PC-9 (cell line): ENCODE measurements at places on chromosomes 2 and 18.

DNA sequence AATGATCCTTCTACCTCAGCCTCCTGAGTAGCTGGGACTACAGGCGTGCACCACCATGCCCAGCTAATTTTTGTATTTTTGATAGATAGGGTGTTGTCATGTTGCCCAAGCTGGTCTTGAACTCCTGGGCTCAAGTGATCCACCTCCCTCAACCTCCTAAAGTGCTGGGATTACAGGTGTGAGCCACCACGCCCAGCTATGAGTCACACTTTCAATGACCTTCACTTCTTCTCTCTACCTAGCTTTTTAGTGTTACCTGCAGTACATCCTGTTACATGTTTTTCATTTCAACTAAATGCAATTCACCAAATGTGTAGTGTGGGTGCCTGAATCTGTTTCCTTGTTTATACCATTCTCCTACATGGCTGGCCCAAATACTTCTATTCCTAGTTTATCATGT, 64.0 kb downstream of the SLC39A10 start:
- DNase-seq = no peak

GRCh38 chr2:157784169-157784822, 91.8 kb downstream of the ACVR1 start:
- DNase-seq = peak; percentile 25

DNA sequence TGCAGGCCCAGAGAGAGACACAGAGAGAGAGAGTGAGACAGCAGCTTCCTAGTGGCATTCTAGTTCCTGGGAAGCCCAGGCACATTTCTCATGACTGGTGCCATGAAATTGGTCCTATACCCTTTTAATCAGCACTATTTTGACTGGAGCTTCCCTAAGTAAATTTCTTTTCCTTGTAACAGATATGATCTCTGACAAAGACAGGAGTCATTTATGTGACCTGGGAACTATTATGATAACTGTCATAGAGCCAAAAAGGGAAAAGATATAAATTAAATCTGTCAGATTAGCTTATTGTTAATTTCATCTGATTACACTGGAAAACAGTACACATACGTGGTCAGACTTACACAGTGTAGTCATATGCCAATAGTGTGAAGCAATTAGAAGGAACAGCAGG, 161.3 kb upstream of the HNRNPA3 start:
- no peak for DNase-seq

DNA sequence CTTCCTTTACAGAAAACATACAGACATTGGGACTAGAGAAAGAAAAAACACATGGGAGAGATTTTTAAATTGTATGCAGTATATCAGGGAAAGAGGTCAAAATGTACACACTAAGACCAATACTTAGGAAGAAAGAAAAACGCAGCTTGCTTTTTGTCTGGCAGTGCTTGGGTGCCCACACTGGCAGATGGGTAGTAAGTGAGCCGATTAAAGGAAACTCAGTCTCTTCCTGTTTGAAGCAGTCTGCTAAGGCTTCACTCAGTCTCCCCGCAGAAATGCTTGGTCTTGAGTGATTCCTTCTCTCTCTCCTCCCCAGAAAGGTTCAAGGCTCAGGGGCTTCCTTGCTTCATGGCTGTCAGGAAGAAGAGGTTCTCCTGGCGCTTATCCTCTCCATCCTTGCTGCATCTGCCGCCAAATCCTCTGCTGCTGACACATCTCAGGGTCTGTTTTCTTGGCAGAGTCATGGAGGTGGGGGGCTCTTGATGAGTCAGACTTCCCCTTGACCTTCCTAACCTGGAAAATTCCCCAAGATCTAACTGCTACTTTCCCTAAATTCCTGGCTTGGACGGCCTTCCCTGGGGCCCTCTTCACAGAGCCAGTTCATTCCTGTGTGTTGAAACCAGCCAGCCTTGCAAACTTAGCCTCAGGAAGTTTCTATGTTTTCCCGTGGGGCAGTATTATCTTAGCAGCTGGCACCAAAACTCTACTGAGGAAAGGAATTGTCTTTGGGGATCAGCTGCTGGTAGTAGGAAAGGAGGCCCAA, 10.5 kb upstream of the TMSB10 start:
- no peak for DNase-seq

DNA sequence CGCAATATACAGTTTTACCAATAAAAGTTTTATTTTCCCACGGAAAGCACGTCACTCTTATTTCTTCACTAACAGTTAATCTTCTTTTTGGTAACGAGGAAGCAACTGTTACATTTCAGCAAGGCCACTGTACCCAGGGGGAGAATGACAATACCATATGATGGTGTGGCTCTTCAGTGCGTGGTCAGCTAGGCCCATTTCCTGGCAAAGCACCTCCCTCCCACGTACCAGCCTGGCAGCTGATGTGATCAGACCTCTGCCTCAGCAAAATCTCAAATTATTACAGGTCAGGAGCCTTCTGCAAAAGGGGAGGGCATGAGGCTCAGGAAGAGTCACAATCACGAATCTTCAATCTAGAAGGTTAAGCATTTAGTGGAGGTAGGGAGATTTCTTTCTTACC, 55.4 kb downstream of the KLF7 start:
- no peak for DNase-seq

DNA sequence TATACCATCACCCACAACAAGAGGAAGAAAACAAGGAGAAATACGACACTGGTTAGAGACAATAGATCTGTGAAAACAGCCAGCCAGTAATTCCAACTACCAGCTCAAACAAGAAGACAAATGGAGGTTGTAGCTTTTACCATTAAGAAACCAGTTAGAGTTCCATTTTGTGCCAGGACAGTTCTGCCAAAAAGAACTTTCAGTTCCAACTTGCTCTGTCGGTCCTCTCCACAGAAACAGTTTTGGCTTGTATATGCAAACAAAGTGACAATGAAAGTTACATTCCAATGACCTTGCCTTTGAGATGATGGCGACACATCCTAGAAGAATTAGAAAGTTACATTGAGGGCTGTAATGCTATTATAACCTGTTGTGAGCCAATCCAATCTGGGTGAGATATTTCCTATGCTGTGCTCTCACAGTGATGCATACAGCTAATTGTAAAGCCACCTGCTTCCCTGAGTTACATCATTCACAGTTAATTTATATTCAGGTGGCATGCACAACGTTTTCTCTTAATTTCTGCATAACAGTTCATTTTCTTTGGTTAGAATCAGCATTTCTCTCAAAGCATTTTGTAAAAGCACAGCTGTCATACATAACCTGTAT, 1378.4 kb upstream of the PIK3C3 start:
- DNase-seq = no peak

GRCh38 chr2:33420726-33421125, 55.7 kb upstream of the RASGRP3 start:
- no peak for DNase-seq

DNA sequence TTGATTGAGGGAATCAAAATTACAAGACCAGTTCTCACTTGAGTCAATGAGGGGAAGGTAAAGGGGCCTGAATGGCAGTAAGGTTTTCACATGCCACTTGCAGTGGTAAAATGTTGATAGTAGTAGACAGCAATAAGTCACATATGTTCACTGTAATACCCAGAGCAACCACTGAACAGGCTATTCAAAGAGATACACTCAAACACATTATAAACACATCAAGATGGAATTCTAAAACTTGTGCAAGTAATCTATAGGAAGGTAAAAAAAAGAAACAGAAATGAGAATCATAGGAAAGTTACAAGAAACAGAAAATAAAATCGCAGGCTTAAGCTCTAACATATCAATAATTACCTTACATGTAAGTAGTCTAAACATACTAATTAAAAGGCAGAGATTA, 86.6 kb upstream of the AFF3 start:
- DNase-seq = no peak

- peak; percentile 2 for DNase-seq
Measured at GRCh38 chr2:143284087-143284675, 155.0 kb downstream of the ARHGAP15 start.

DNA sequence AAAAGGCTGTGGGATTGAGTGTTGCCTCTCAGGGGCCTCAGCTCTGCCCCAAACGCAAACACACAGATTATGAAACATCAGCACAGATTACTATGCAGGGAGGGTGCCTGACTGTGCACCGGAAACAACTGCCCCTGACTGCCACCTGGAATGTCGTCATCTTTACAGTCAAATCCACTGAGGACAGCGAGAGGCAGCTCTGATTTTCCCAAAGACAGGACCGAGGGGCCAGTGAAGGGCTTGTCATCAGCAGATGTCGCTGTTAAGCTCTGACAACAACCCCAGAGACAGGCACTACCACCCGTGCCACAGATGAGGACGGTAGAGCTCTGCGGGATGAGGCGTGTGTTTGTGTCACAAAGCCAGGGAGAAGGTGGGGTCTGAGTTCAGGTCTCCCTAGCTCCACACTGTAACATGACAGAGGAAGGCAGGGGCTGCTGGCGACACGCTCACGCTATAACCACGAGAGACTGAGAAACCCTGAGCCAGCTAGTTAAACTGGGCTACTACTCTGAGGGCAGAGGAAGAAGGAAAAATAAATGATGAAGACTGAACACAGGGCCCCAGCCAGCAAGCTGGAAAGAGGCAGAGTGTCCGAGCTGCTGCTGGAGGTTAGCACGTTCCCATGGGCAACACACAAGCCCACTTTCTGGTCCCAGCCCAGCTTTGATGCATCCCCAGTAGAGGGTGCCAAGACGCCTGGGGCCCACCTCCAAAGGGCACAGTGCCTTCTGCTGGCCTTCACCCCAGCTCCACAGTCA, 47.0 kb downstream of the PARD6G start:
- DNase-seq = no peak

DNA sequence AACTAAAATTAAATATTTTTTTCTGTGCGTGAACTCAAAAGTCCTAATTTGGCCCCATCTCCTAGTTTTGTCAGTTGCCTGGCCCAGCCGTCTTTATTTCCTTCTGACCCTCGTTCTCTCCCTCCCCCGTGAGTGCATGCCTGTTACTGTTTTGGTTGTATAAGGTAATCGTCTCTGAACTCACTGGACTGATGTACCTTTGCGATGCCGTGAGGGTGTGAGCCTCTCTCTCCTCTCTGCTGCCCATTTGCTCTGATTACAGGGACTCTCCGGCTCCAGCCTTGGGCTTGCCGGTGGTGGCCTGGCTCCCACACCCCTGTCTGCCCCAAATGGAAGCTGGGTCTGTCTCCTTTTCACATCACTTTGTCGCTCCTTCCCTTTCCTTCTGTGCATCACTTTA, 66.5 kb upstream of the RBM44 start:
- no peak for DNase-seq

DNA sequence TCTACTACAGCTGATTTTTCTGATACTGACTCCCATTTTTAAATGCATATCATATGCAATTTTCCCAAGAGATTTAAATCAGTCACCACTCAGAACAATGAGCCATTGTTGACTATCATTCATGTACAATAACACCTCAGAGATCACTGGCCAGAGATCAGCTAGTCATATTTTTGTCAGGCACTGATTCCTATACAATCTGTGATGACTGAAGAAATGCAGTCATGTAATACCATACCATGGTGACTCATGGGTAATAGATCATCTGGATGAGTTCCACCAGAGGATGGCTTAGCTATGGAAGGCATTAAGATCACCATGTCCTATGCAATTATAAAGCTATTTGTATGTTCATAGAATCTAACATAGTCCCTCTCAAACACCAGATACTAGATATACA, 285.7 kb upstream of the DCC start:
- no peak for DNase-seq

- peak; percentile 64 for DNase-seq
Measured at GRCh38 chr2:118672571-118673158, 174.8 kb downstream of the EN1 start.

GRCh38 chr2:45343251-45344017, 267.6 kb downstream of the SRBD1 start:
- no peak for DNase-seq

DNA sequence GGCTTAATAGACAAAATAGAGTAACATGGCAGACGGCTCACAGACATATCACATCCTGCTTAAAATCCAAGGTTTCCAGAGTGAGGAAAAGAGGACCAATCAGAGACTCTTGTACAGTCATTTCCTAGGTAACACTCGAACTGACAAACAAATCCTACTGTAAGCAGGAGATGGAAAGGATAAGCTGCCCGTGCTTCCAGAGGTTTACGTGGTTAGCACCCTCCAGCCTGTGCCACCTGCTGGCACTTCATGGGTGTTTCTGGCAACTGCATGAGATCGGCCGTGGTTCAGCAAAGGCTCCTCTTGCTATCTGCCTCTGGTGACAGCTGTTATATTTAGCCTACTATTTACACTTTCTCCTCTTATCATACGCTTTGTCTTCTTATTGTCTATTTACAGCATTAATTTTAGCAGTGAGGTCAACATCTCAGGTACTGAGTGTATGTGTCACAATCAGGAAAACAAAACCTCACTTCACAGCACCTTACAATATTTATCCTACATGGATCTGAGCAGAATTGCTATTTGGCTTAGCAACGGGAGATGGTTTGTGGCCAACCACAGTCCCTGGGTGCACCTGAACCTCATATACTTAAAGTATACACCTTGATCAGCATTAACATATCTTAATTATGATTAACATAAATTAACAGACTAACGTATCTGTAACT, 226.9 kb downstream of the TMEM163 start:
- DNase-seq = peak; percentile 12

- DNase-seq = peak; percentile 21
Measured at GRCh38 chr2:9802576-9802993, 40.7 kb upstream of the TAF1B start.

GRCh38 chr2:35864141-35864540, 491.4 kb upstream of the CRIM1 start:
- DNase-seq = no peak

DNA sequence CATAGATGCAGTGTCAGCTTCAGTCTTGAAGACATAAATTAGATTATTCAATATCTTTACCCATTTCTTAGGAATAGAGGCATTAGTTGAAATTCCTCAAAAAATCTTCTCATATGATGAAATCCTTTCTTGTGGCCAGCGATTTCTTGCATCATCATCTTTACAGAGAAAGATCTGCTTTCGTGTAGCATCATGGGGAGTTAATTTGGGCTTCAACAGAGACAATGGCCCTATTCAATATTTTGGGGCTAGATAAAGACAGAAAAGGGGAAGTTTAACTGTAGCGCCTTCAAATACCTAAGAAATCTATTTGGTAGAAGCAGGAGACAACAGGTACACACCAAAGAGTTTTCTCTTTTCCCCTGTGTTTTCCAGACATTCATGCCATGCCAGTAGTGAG, 73.8 kb downstream of the TGFA start:
- DNase-seq = no peak

DNA sequence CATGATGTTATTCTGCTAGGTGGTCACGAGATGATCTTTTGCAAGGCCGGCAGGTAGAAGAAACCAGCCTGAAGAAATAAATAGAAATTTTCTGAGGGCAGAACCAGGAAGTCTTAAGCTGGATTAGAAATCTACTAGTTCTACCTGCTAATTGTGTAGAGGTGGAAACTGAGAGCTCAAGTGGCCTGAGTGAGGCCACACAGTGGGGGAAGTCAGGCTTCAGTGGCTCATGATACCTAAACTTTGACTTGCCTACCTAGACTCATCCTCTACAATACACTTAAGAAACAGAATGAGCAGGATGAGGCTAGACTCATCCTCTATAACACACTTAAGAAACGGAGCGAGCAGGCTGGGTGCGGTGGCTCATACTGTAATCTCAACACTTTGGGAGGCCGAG, 134.9 kb upstream of the NDUFV2 start:
- no peak for DNase-seq

- DNase-seq = no peak
Measured at GRCh38 chr2:53053937-53054336, 713.7 kb upstream of the CHAC2 start.
